Stimulated activated CD4-positive, alpha-beta T cell treated with anti-CD3 and anti-CD28 coated beads, TNF-alpha, amount 100 ng/mL, for 4 hours (primary cell): ENCODE measurements at places on chromosomes 1 and 21.

DNA sequence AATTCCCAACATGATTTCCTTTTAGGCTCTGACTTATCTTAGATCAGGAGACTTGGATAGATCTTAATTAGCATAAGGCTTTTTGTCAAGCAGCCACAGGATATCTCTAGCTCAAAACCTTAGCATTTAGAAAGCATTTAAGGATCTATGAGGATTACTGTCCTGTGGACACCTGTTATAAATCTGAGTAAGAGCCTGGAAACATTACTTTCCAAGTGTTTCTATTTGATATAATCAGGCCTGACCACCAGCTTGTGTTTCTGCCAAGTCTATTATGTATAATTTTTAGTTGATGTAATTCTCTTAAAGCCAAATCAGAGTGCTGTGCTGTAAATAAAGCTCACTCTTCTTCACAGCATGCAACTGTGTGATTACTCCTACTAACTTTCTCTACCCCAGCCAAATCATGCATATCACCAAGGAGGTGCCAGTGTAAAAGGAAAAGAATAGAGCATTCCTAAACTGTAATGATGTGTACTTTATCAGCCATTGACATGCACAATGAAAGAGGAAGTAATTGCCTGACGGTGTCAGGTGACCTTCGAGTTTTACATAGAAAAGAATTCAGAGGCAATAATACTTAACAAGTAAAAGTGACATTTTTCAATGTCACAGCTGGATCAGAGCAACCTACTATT, 309.9 kb upstream of the PRMT6 start:
- no peak for DNase-seq

DNA sequence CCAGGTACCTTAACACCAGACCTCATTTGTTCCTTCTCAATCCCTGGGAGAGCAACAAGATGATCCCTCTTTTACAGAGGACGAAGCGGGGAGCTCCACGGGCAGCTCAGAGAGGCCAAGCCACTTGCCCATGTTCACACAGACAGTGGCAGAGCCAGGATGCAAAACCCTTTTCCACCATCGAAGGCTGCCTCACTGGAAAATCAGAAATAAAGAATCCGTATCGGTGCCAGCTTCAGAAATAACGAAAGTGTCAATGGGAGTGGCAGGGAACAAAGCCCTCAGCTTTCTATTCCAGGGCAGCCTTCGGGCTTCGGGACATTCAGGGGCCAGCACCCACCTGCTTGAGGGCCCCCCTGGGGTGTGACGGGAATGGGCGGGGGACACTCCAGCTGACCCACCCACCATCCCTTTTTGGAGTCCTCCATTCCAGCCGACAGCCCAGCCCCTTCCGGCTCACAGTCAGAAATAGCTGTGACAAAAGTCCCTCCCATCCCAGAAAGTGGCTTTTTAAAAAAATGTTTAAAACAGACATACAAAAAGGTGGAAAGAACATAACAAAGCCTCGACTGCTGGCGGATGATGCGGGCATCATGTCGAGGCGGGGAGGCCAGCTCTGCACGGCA, 6.0 kb downstream of the IFFO2 start:
- DNase-seq, result no peak

GRCh38 chr1:107357376-107357775, 216.5 kb downstream of the NTNG1 start:
- DNase-seq, result no peak

GRCh38 chr1:94713472-94714141, 106.5 kb upstream of the SLC44A3 start:
- DNase-seq, result no peak

DNA sequence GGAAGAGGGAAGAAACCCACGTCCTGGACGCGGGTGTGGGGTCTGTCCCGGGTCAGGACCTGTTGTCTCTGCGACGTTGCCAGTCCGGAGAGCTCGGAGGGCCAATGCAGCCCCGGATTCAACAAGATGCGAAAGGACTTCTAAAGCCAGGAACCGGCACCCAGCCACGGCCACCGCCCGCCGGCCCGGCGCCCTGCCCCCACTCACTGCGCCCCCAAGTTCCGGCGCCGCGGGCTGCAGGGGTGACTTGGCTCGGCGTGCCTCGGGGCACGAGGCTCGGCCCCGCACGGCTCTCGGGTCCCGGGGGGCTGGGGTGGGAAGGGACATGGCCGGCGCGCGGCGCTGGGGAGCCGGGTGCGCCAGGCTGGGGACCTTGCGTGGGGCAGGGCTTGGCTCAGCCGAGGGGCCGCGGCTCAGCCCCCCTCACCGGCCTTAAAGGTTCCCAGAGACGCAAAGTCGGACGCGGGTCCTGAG, 51.8 kb upstream of the H6PD start:
- DNase-seq, result no peak

GRCh38 chr1:240462766-240463395, 149.1 kb downstream of the GREM2 start:
- DNase-seq, result no peak

GRCh38 chr1:152954436-152954835, 7.4 kb downstream of the SPRR5 start:
- DNase-seq, result no peak

DNA sequence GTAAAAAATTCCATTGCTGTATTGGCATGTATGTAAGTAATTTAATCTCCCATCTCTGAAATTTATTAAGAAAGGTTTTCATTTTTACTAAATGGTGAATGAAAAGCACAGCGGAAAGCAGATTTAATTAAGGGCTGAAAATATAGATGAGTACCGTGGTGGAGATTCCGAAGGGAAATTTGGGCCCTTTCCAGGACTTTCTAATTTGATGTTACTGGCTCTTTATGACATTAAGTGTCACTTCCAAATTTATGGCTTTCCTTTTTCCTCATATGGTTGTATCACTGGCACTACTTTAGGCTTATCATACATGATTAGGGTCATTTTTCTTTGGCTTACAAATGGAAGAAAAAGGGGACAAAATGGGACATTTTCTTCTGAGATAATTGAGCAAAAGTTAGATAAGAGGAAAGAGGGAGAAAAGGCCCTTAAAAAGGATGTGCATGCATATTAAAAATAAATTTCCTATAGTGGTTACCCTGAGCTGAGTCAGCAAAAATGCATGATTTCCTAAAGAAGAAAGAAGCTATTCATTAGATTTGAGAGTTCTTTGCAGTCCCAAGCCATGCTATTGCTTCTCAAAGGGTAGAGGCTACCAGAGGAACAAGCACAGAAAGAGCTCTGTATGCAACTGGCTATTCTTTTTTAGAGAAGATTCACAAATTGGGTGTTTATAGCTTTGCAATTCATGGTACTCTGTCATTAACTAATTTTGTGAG, 74.9 kb upstream of the CNIH3 start:
- DNase-seq, result no peak

GRCh38 chr1:223486366-223486765, 93.2 kb downstream of the CCDC185 start:
- no peak for DNase-seq

DNA sequence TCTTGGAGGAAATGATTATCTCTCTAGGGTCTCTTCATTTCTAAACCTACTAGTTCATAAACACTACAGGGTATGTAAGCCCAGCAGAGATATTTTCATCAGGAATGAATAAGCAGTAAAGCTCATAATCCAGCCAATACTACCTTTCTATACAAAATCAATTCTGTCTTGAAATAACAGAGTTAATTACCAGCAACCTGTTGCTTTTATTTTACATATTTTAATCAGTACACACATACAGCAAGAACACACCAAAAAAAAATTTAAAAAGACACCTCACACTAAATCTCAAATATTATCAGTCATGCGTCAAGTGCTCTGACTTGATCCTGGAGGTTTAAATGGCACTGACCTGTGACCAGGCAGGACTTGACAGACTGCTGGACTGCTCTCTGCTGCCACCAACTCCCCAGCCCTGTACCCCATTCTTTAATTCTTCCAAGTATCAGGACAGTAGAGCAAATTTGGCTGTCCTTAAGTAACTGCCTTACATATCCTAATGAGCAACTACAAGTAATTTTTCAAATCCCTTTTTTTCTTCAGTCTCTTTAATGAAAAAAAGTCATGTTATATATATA, 98.5 kb downstream of the CDC42BPA start:
- DNase-seq, result no peak

GRCh38 chr1:1892079-1892762, 1.3 kb upstream of the GNB1 start:
- DNase-seq, result no peak

DNA sequence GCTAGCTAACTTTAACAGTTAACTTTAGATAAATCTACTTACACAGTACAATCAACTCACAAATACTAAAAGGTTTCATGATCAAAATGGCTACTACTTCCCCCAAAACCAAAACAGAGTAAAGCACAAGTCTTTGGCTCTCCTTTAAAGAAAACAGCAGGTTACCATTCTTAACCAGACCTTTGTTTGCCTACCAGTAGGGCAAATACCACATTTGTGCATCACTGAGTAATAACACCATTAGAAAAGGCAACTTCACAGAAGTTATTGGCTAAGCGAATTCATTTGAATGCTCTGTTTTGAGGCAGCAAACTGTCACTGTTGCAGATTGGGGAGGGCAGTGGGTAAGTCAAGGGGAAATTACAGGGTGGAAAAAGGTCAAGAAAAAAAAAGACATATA, 17.3 kb upstream of the SERPINC1 start:
- DNase-seq, result no peak
